ENCODE measurements at places on chromosomes 1 and 21. TPM values are rescaled to one million over a fixed set of nuclear protein-coding genes. Genes with fewer than 3 reads are reported as not detected.

DNA sequence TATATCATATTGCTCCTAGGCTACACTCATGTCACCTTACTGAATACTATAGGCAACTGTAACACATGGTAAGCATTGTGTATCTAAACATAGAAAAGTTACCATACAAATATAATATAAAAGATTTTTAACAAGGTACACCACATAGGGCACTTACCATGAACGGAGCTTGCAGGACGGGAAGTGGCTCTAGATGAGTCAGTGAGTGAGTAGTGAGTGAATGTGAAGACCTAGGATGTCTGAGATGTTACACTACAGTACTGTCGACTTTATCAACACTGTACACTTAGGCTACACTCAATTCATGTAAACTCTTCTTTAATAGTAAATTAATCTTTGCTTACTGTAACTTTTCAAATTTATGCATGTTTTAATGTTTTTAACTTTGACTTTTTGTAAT, 81.0 kb upstream of the PLD5 start:
- DNase-seq: no peak

GRCh38 chr1:184945029-184945428, 29.3 kb downstream of the NIBAN1 start:
- DNase-seq: no peak

DNA sequence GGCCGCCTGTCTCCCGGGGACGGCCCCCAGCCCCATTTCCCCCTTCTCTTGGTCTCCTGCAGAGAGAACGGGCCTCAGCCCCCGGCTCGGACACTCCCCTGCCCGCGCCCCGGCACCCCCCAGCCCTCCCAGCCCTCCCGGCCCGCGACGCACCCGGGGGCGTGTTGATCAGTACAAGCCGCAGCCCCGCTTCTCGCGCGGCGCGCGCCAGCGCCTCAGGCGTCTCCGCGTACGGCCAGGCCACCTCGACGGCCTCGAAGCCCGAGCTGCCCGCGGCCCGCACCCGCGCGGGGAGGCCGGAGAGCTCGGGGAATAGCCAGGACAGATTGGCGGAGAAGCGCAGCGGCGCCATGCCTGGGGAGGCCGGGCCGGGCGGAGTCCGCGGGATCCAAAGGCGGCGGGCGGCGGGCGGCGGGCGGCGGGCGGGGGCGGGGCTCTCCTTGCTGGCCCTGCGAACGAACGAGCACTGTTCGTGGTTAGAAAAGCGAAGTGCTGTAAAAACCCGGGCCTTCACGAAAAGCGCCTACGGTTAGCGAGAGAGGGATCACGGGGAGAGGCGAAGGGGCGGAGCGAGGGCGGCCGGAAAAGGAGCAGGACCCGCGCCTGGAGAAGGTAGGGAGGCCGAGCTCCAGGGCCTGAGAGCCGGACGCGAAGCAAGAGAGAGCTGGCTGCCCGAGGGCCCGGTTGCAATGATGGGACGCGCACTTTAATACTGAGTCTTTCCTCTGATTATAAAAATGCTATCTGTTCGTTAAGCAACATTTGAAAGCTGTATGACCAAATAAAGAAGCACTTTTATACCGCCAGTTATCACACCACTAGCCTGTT, at the start of gene HYI:
TSS of gene HYI (minus strand) at position 490 of the 828 bp plus-strand sequence. CDS start at position 352, 138 bp downstream.
- peak; percentile 73 for DNase-seq

DNA sequence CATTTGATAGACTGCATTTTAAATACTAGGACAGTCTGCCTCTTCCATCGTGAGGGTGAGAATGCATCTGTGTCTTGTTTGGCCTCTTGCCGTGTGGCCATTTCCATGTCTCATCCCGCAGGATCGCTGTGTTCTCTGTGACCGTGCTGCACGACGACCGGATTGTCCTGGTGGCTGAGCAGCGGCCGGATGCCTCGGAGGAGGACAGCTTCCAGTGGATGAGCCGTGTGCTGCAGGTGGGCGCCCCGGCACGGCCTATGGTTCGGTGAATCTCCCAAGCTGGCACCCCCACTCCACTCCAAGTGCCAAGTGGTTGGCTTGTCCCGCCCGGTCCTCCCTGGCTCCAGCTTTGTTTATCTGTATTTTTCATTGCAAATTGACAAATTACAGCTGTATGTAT, 55.2 kb downstream of the S100B start:
- DNase-seq: no peak

DNA sequence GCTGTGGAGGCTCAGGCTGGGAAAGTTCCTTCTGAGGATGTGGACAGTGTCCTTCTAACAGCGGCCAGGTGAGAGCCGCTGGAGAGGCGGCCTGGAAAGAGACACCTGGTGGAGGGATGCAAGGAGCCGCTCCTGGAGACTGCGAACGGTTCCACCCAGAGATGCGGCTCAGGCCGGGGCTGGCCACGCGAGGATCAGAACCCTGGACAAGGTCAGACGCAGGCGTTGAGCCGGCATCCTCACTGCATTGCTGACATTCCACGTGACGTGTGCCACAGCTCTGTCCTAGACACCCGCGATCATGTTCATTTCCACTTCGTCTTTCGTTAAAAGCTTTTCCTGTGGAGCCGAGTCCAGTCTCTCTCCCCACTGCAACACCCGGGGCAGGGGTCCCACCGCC, 28.8 kb downstream of the CFAP74 start:
- no peak for DNase-seq

DNA sequence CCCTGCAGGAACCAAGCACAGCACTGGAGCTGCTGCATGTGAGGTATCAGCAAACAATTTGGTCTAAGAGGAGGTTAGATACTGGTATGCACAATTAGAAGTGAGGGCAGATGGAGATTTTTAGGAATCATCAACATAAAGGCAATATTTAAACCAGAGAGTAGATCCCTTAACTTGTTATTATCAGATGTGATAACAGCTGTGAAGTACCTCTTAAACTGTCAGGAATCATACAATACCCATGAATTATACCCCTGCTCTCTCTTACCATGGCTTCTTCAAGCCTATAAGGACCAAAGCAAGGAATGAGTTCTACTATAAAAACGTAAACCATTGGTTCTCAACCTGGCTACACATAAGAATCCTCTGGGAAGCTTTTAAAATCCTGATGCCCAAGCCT, 3.9 kb downstream of the BCAR3 start:
- no peak for DNase-seq

- DNase-seq: no peak
Measured at GRCh38 chr1:91817211-91817905, 68.6 kb downstream of the TGFBR3 start.

DNA sequence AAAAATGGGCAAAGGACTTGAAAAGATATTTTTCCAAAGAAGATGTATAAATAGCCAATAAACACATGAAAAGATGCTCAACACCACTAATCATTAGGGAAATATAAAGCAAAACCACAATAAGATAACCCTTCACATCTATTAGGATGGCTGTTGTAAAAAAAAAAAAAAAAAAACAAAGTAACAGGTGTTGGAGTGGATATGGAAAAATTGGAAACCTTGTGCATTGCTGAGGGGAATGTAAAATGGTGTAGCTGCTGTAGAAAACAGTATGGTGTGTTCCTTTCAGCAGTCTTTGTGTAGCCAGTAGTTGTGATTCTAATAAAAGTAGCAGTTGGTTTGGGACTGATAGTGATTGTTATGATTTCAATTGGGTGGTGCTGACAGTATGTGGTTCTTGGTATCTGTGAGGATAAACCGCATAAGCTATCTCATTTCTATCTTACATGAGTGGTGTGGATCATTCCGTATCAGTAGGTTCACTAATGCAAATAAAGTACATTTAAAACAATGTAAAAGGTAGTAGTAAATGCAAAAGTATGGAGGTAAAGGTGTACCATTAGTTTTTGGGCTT, 19.9 kb downstream of the MAN1A2 start:
- no peak for DNase-seq

DNA sequence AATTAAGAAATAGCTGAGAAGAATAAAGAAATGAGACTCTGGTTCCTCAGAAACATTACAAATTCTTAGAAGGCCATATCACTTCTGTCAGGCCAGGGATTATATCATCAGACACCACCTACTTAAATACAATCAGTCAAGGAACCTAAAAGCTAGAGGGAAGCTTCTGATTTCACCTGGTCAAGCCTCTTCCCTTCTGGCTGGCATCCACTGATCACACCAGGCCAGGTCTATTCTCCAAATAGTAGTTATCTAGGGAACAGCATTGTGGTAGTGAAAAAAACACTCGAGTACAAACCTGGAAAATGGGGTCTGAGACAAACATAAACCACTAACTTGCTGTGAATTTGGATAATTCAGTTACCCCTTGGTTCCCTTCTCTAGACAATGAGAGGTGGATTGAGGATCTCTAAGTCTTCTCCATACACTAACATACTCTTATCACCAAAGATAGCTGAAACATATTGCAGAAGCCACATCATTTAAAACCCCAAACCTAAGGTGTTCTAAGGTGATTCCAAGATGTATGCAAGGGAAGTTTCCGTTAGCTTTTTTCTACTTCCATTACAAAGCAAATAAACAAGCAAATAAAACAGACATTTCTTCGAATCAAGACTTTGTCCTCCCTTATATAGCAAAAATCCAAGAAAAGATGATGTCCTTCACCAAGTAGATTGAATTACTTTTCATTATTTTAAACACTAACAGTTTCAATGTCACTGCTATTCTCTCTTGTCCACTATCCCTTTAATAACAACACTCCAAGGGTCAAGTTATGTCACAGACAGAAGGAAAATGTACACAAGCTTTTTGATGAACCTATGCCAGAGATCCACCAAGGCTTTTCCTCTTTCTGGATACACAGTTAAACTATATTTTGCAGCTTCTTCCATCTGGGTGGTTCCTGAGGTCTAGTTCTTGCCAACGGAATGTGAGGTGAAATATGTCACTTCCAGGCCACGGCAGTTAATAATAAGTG, 212.9 kb downstream of the KCNH1 start:
- no peak for DNase-seq

GRCh38 chr1:85490270-85490985, 25.5 kb upstream of the DDAH1 start:
- no peak for DNase-seq

- DNase-seq: no peak
Measured at GRCh38 chr1:7375781-7376660, 395.1 kb upstream of the VAMP3 start.

DNA sequence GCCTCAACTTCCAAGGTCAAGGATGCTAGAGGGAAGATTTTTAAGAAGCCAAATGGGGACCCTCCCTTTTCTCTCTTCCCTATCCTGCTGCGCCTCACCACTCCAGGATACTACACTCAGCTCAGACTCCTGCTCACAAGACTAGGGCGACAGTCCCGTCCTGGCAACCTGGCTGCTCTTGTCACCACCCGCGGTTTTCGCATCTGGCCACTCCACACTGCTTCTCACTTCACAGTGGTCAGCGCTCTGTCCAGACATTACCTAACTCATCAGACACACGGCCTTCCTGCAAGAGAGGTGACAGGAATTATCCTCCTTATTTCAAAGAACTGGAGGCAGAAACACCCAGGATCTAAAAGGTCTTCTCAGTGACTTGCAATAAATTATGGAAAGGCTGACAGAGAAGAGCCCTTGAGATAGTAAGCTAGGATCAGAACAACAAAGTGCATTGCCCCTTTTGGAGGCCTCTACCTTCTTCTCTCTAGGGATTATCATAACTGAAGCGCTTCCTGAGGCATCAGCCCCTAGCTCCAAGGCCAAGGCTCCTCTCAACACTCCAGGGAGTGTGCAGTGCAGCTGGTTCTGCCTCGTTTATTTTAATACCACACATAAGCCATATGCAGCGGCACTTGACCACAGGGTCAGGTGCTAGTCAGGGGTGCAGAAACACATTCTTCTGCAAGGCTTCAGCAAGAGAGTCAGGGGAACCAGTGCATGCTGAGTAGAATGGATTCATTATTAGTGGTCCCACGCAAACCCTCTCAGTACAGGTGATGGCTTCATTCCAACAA, 41.9 kb downstream of the ASTN1 start:
- no peak for DNase-seq

- no peak for DNase-seq
Measured at GRCh38 chr1:53266038-53266437, 27.7 kb upstream of the MAGOH start.

DNA sequence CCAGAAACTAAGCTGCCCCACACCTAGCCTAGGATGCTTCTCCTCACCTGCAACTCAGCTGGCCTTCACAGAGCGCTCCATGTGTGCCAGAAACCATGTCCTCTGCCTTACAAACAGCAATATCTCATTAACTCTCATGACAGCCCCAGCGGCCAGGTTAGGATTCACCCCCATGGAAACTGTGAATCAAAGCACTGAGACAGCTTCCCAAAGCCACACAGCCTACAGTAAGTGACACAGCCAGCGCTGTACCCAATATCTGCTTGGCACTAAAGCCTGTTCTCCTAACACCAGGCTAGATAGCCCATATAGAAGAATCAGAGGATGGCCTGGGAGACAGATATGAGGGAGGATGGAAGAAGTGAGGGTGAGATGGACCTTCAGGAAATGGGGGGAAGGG, 13.5 kb downstream of the KCNN3 start:
- no peak for DNase-seq

DNA sequence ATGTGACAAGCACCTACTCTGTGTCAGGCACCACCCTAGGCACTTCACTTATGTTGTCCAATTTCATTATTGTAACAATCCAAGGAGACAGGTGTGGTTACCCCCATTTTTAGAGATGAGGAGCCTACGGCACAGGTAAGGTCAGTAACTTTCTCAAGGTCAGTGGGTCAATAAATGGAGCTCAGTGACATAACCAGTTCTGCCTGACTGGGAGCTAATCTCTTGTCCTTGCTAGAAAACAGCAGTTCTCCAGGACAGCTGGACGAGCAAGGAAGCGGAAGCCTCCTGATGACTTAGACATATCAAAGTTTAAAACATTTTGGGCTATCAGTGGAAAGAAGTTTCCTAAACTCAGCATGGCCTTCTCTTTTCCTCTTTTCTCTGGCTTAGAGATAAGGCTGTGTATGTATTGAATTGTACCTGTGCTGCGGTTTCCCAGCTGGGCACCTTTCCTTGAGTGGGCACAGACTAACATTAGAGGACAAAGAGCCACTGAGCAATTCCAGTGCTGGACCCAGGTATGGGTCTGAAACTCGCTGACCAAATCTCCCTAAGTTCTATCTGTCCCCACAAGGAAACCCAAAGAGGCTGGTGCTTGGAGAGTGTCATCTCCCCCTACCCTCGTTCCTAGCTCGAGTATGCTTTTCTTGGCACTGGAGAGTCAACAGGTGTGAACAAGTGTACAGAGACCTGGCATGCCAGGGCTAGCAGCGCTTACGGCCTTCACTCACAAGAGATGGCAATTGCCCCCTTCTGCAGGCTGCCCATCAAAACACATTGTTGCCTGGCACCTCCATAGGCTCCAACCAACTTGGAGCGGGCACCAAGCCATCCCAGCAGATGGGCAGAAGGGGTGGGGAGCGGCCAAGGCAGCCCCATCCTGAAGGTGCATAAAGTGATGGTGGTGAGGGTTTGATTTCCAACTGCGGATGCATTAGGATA, 456.1 kb upstream of the PROX1 start:
- no peak for DNase-seq

- DNase-seq: no peak
Measured at GRCh38 chr1:29649189-29650040, 413.1 kb downstream of the PTPRU start.

Gene CALML6
- total RNA-seq: 0.57 TPM

Gene KIF21B
- total RNA-seq: 28.9 TPM

Gene SPRR2B
- total RNA-seq: not detected

Gene TFF2
- total RNA-seq: not detected

Gene ASCL5
- not detected for total RNA-seq

Gene MPL
- not detected for total RNA-seq

Gene MROH7
- not detected for total RNA-seq

Gene AXDND1
- total RNA-seq: 0.64 TPM

Gene SYT14
- 4.1 TPM for total RNA-seq

Gene C1orf141
- total RNA-seq: not detected
